Omental fat pad (tissue), 4 donors: ENCODE measurements at places on chromosomes 1 and 21. TPM values are rescaled to one million over a fixed set of nuclear protein-coding genes. Genes with fewer than 3 reads are reported as not detected.

DNA sequence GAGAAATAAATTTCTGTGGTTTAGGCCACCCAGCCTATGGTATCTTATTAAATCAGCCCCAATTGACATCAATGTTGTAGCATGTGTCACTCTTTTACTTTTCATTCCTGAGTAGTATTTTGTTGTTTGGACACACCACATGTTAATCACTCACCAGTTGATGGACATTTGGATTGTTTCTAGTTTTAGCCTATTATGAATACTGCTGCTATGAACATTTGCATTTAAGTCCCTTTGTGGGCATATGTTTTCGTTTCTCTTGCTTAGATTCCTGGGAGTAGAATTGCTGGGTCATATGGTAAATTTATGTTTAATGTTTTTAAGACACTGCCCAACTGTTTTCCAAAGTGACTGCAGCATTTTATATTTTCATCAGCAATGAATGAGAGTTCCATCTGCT is 50.2 kb upstream of the NUF2 start:
- DNase-seq: no peak

The TPTE gene
- total RNA-seq: not detected

DNA sequence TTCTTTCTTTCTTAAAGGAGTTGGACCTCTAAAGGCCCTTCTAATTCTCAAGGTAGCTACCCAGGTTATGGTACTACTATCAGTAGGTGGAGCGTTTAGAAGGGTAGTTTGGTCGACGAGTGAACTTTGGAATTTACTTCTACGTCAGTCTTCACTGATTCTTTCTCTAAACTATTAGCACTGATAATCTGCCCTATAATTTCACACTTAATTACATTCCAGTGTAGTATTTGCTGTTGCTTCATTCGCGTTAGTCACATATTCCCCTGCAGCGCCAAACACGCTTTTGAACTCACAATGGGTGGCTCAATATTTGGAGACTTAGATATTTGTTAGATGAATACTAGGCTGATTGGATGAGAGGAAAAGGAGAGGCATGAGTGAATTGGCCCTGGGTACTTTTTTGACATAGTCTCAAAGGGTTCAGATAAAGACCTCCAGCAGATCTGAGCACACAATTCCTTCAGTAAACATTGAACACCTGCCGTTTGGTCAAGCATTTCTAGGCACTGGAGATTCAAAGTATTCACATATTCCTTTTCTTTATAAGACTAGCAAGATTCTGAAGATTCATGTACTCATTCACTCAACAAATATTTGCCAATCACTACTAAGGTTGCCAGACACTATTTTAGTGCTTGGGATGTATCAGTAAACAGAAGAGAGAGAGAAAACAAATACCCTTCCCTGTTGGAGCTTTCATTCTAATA is 929 bp upstream of the FOXJ3 start:
- no peak for DNase-seq

DNA sequence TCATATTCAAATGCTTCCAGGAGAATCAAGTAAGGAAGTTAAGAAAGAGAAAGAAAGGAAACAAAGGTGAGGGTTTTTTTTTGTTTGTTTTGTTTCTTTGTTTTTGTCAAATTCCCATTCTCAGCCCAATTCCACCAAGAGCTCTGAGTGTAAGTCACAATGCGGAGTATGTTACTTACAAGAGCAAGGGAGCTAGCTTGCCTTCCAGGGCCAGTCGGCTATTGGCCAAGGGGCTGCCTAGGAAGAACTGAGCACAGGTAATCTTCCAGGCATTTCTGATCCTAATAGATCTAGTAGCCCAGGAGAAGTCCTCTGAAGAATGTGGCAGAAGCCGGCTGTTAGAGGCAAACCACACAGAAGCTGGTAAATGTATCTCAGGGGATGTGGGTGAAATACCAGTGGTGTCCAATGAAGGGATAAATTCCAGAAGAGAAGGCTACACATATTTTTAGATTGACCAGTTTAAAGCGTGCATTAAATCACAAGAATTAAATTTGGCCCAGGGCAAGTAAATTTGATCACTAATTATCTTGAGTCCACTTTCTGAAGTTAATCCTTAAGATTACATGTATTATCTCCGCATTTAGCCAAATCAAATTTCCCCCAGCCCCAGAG is 239.6 kb upstream of the ADAMTS5 start:
- DNase-seq: no peak

DNA sequence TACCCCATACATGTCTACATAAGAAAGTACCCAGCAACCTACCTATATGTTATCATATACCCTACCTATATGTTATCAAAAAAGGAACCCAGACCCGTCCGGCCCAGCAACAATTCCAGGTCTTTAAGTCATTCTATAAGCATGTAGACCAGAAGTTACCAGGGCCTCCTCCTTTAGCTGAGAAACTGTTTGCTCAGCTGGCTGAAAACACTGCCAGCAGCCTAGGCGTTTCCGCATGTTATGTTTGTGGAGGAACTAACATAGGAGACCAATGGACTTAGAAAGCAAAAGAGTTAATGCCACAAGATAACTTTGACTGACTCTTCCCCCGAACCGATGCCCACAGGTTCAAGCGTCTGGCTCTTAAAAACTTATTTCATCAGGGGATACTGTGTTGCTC is 7.1 kb upstream of the ZNF678 start:
- DNase-seq: no peak

- DNase-seq: no peak
These were observed 664 bp downstream of the LRRC47 start for GRCh38 chr1:3795453-3796214.

- DNase-seq: no peak
These were observed 59.6 kb downstream of the USP24 start for GRCh38 chr1:55155522-55155921.

The ZFP69B gene
- 1.9 TPM for total RNA-seq

- no peak for DNase-seq
These were observed 776 bp downstream of the HLCS start for GRCh38 chr21:36965720-36966065.

- DNase-seq: no peak
These were observed 5.3 kb downstream of the DFFA start for GRCh38 chr1:10467078-10467477.

DNA sequence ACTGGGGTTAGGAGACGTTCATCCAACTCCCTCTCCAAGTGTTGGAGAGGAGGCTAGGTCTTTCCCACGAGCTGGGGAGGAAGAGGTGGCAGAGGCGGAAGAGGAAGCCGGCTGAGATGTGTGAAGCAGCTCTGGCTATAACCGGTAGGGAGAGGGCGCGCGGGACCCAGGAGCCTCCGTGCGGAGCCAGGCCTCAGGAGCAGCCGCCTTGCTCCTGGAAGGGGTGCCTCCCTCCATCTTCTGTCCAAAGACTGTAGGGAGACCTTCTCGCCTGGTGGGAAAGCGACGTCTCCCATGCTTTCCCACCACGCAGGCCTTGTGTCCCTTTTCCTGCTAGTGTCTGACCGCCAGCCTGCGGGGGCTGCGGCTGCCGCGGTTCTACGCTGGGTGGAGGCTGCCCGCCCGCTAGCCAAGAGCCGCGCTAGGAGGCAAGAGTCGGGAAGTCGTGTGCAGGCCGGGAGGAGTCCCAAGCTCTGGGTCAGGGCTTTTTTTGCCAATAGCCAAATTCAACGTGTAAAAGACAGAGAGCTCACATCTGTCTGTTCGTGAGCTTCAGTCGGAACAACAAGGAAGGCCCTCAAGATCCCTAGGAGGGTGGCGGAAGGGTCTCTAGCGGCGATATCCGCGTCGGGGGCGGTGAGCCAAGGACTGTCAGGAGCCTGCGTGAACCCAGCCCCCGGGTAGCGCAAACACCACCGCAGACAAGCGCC is 8.4 kb upstream of the NBPF11 start:
- DNase-seq: no peak

DNA sequence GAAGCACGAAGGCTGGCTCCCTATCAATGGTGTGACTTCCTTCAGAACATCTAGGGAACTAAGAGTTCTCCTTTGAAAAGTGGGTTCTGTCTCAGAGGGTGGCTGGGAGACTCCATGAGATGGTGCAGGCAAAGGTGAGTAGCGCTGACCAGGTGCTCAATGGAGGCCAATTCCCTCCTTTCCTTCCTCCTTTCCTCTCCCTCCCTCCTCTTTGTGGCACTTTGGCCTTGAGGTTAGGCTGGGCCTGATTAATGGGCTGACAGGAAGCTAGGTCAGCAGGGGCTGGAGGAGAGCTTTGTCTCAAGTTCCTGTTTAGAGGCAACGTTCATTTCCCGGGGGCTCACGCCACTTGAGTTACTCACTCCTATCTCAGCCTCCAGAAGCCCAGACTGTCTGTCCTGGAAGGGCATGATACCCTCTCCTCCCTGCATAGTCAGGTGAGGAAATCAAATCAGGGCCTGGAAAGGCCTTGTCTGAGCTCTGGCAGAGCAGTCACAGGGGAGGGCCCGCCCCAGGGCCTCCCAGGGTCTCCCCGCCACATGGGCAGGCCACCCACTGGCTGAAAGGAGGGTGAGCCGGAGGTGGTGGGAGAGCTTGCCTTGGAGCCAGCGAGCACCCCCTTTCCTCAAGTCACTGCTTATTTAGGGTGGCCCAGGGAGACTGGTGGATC is 58.4 kb upstream of the SSBP3 start:
- no peak for DNase-seq

DNA sequence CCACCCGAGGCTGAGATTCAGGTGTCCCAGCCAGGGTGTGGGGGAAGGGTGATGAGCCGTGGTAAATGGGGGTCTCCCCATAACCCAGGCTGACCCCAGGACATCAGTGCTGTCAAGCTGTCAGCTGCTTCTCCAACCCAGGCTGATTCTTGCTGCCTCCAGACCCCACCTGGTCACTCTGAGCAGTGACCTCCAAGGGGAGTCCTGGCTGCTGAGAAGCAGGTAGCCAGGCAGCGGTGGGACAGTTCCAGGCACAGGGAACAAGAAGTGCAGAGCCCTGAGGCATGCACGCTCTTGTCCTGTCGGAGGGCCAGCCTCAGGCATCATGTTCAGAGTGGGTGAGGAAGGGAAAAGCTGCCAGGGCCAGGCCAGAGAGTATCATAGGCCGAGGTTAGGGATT is 1.1 kb downstream of the ESPN start:
- no peak for DNase-seq

GRCh38 chr21:26845759-26846035 is 488 bp upstream of the ADAMTS1 start:
- DNase-seq: no peak

The LRRC38 gene
- 0.48 TPM for total RNA-seq

The GLIS1 gene
- 0.36 TPM for total RNA-seq

GRCh38 chr1:41414716-41415306 is 53.6 kb downstream of the FOXO6 start:
- no peak for DNase-seq

The TMPRSS3 gene
- 6.5 TPM for total RNA-seq
